ENCODE measurements at places on chromosomes 2 and 18.

GRCh38 chr2:232076272-232076671, 114.8 kb downstream of the DIS3L2 start:
- no peak for DNase-seq

- DNase-seq: no peak
These were observed 96.3 kb downstream of the UPP2 start for GRCh38 chr2:158197940-158198339.

GRCh38 chr2:95047629-95048510, 22.4 kb downstream of the MAL start:
- no peak for DNase-seq

GRCh38 chr2:160257743-160258491, 57.8 kb upstream of the ITGB6 start:
- DNase-seq: no peak

DNA sequence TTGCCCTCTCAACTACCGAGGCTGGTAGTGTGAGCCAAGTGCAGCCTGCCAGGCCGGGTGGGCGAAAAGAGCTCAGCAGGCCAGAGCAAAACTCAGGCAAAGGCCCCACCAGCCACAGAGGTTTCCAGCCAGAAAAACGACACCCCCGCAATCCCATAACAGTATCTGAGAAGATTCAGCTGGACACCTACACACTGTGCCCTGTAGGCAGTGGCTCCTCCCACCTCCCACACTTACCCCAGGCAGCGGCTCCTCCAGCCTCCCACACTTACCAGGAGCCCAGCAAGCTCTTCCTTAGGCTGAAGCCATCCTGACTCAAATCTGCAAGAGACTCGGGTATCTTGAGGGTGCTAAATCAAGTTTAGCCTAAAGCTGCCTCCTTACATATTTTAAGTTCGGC, 15.6 kb upstream of the TMEM18 start:
- no peak for DNase-seq

DNA sequence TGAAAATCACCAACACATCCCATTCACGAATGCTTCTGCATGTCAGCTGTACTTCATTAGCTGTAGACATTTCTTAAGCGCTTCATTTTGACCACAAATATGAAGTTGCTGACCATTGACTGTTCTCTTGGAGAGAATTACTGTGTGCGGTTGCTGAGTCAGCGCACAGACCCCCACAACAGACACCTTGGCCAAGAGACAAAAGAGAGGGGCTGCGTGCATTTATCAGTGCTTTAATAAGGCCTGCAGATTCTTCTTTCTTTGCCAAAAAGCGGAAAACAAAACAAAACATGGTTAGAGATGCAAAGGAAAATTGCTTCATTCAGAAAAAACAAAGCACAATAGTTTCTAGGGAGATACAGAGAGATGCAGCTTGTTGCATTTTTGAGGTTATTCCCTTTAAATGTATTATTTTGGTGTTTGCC, 174.7 kb downstream of the ACKR3 start:
- no peak for DNase-seq

GRCh38 chr2:149031396-149031795, 7.1 kb upstream of the LYPD6B start:
- DNase-seq: no peak

DNA sequence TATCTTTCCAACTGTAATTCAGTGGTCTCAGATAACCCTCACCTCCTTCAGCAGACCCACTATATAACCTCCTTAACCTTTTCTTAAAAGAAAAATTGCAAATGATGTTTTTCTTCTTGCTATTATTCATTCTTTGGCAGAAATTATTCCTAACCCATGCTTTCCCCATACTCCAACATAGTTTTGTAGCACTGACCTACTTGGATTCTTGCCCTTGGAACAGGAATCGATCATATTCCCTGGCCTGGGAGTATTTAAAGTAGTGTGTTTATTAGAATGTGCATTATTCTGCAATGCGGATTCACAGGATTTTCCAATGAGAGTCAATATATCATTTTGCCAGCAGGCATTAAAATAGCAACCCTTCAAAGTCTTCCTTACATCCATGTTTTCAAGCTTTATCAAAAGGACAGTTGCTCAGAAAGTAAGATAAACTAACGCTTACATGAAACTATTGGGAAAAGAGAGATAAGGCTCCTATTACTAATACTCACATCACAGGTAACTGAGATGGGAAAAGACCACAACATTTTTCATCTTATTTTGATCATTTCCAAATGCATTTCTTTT, 37.4 kb downstream of the CHN1 start:
- no peak for DNase-seq

GRCh38 chr2:212549463-212549862, 10.9 kb upstream of the ERBB4 start:
- DNase-seq: no peak

DNA sequence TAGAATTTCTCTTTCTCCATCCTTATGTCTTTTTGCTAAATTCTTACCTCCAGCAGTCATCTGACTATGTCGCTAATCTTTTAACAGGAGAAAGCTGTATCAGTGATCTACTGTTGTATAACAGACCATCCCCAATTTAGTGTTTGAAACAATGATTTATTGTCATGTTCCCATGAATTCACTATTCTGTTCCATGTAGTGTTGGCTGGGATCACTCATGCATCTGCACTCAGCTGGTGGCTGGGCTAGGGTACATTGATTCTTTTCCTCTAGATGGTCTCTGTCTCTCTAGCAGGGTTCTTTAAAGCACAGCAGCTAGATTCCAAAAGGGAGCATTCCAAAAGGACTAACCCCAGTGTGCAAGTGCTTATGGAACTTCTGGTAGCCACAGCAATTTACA, 184.2 kb upstream of the FANCL start:
- DNase-seq: no peak

- DNase-seq: no peak
These were observed 10.7 kb downstream of the C2orf80 start for GRCh38 chr2:208179028-208179609.

DNA sequence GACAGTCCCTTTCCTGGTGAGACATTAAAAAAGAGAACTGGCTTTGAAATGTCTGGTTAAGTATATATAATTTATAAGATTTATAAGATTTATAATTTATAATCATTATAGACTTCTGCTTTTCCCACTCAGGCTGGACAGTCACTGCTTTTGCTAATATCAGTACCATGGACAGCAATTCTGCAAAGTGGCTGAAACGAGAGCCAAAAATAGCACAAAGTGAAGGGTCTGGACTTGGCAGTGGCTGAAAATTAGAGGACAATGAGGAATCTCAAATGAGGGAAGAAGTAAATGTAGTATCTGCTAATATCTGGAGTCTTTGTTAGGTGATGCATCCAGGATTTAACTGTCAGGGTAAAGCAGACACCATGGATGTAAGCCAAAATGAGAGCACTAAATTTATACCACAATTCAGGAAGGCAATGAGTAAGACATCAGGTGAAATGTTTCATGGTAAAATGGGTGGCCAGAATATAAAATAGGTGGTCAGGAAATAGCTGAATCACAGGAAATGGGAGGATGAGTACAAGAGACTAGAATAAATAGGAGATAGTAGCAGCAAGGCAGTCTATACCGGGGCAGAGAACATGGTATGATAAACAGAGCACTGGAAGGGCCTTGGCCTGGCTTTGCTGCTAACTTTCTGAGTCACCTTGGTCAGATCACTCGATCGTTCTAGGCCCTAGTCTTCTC, 39.6 kb upstream of the BOD1L2 start:
- no peak for DNase-seq

Measured in H54 (cell line).